Gastroesophageal sphincter (tissue), 4 donors: ENCODE measurements at places on chromosomes 12 and 14. TPM values are rescaled to one million over a fixed set of nuclear protein-coding genes. Genes with fewer than 3 reads are reported as not detected.

PAX9 gene
- total RNA-seq = 1.1 TPM

KRT6C gene
- not detected for total RNA-seq

DNA sequence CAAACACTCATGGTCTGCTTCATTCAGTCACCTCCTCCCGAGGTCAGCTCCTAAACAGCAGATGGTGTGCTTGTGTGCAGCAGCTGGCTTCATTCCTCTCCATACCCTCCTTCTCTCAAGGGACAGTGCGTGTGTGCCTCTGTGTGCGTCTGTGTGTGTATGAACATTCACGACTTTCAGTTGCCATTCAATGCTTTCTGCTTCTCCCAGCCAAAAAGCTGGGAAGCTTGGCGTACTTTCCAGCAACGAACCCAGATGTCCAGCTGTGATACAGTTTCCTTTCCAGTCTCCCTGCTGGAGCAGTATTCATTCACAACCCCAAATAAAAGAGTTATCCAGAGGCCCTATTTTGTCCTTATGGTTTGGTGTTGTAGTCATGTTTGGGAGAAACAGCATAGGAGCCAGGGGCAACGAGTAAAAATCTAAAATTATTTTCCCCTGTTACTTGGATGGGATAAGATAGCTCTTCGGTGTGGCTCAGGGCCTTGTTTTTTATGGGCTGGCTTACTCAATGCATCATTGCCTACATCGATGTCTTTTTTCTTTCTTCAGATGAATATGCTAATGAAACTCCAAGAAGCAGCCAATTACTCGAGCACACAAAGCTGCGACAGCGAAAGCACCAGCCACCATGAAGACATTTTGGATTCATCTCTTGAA lies 379.3 kb downstream of the NAV3 start:
- no peak for ATAC-seq

DNA sequence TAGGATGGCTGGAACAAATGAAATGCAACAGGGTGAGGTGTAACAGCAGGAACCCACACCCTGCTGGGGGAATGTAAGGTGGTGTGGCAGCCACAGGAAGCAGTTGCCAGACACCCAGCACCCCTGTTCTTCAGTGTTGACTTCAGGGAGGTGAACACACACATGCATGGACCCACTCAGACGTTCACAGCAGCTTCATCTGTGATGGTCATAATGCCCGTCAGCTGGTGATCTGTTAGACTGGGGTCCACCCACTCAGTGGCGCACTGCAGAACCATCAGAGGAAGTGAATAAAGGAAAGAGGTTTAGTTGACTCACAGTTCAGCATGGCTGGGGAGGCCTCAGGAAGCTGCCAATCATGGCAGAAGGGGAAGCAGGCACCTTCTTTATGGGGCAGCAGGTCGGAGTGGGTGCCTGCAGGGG lies 22.7 kb upstream of the TEX22 start:
- ATAC-seq = no peak

- no peak for ATAC-seq
These were observed 8.1 kb upstream of the NAA30 start for GRCh38 chr14:57382283-57382682.
